Panc1 (cell line): ENCODE measurements at places on chromosomes 7 and 10. TPM values are rescaled to one million over a fixed set of nuclear protein-coding genes. Genes with fewer than 3 reads are reported as not detected.

OR2A5 gene
- not detected for total RNA-seq

HABP2 gene
- total RNA-seq, result 0.13 TPM

FOXI2 gene
- not detected for total RNA-seq

RPEL1 gene
- 0.10 TPM for total RNA-seq

CPEB3 gene
- total RNA-seq, result 2.4 TPM

CPA2 gene
- total RNA-seq, result 0.87 TPM

MICALL2 gene
- total RNA-seq, result 144 TPM

HERPUD2 gene
- 36.4 TPM for total RNA-seq

HMX2 gene
- 2.7 TPM for total RNA-seq

ADAP1 gene
- total RNA-seq, result 3.1 TPM

C10orf88 gene
- total RNA-seq, result 21.7 TPM

SPDYE8 gene
- not detected for total RNA-seq

HECW1 gene
- 0.77 TPM for total RNA-seq

C10orf62 gene
- total RNA-seq, result not detected

DNA sequence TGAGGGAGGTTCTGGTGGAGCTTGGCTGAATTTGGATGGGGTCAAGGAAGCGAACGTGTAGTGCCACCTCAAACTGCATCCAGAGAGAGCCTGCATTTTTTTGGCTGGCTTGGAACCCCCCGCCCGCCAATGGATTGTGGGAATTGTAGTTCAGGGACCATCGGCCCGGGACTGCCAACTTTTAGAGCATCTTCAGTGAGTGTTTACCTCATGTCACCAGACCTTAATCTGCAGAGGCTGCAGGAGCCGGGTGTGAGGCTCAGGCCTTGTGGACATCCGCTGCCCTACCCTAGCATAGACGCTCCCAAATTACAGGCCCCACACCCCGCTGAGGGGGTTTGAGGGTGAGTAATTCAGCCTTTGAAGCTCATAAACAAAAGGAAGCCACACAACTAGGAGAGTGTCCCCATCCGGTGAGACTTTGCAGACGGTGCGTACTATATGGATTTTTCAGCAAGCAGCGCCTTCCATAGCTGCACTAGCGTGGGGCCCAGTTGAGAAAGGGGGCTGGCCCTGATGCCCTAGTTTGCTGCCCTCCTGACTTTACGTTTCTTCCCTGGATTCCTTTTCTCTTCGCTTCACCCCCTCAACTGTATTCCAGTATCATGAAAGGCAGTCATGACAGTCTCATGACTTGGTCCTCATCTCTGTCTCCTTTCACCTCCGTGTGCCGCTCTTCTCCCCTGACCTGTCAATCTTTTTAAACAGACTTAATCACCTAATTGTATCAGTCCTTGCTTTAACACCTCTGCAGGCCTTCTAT is 717 bp downstream of the CNPY4 start:
- peak; percentile 61 for DNase-seq
- H3K27ac ChIP-seq, result peak overlapping the region; percentile 88

DNA sequence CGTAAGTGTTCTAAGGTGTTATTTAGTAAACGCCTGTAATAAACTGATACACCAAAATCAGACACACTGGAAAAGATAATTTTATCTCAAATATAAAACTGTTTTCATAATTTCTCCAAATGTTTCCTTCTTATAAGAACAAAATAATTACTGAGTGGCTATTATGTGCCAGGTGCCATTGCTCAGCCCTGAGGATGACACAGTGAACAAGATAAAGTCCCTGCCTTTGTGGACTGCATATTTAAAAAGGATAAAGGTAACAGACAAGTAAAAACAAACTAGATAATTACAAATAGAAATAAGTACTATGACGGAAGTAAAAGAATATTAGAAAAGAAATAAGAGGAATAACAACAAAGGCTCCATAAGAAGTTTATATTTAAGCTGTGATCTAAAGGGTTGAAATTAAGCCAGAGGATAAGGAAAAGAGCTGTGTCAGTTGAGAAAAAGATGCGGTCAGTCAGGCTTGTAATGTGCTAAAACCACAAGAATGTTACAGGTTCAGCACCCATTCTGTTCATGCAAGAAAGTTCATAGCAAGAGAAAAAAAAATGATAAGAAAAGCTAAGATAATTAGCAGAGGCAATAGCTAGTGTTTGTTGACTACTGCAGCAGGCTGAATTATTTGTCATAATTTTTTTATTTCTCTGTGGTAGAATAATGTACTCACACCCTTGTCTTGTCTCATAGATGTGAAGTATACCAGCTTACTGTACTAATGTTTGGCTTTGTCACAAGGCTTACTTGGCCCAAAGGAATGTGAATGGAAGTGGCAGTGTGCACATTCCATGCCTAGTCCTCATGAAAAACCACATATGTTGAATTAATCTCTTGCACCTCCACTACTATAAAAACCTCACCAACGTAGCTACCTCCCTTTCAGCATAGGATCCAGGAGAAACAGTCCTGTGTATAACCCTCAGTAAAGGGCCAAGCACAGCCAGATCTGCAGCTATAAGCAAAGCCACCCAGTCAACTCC is 75.1 kb downstream of the CRPPA start:
- H3K4me3 ChIP-seq, result no peak overlapping the region
- DNase-seq, result peak; percentile 75
- H3K4me1 ChIP-seq, result peaks cover 21% of the 10 kb centered on the region
- no peaks in the 10 kb centered on the region for H3K27me3 ChIP-seq
- no peaks in the 10 kb centered on the region for H3K36me3 ChIP-seq

GRCh38 chr7:110871856-110872255 is 219.1 kb upstream of the LRRN3 start:
- H3K27me3 ChIP-seq, result no peaks in the 10 kb centered on the region
- H3K4me1 ChIP-seq, result no peaks in the 10 kb centered on the region
- no peak overlapping the region for H3K4me3 ChIP-seq
- H3K27ac ChIP-seq, result no peak overlapping the region
- H3K36me3 ChIP-seq, result no peaks in the 10 kb centered on the region

- no peak overlapping the region for H3K4me3 ChIP-seq
- H3K36me3 ChIP-seq, result no peaks in the 10 kb centered on the region
- no peaks in the 10 kb centered on the region for H3K27me3 ChIP-seq
- H3K4me1 ChIP-seq, result no peaks in the 10 kb centered on the region
- no peak overlapping the region for H3K27ac ChIP-seq
These were observed 103.1 kb upstream of the CABCOCO1 start for GRCh38 chr10:61559615-61560014.

- H3K4me1 ChIP-seq, result no peaks in the 10 kb centered on the region
- no peak overlapping the region for H3K27ac ChIP-seq
- H3K27me3 ChIP-seq, result peaks cover 32% of the 10 kb centered on the region
- no peaks in the 10 kb centered on the region for H3K36me3 ChIP-seq
- no peak for DNase-seq
These were observed 700 bp downstream of the GSAP start for GRCh38 chr7:77415476-77415822.

DNA sequence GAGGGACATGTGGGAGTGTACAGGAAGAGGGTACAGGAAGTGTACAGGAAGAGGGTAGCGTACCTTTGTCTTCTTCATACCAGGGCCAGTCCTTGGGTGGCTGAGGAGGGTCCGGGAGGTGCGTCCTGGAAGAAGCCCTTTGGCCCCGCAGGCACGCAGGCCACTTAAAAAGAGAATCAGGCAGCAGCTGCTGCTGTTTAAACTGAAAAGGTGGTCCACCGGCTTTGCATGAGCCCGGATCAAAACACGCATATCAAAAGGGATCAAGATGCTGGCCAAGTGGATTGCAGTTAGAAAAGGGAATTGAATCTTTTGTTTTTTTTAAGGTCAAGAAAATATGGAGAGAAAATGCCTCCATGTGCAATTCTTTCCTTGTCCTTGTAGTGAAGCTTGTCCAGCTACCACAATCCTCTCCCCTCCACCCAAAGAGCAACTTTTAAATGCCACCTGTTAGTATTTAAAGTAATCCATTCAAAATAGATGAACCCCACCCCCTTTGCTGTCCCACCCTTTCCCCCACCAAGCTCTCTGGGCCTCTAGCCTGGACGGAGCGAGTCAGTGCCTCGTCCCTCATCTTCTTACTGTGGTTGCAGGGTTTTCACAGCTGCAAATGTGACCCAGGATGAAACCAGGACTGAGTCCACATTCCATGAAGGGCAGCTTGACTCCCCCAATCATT is 142.8 kb downstream of the GLCCI1 start:
- H3K4me3 ChIP-seq, result no peak overlapping the region
- no peaks in the 10 kb centered on the region; the same call in 1 of the 2 replicates for H3K27me3 ChIP-seq
- no peaks in the 10 kb centered on the region for H3K36me3 ChIP-seq
- DNase-seq, result no peak
- no peak overlapping the region for H3K27ac ChIP-seq

DNA sequence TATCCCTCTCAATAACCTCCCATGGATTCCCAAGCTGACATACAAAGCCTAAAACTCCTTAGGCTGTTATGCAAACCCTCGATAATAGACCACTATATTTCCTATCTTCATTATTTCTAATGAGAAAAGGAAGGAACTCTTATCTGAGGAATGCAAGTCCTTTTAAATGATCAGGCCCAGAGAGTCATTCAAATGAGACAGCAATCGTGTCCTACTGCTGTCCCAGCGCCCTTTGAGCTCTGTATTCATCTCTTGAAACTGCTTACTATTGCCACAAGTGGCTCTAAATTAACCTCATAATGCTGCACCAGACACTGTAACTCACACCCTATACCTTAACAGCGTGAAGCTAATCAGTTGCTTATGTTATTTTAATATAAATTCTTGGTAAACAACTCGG is 182.1 kb upstream of the NAMPT start:
- no peak for DNase-seq
- no peaks in the 10 kb centered on the region for H3K27me3 ChIP-seq
- H3K4me3 ChIP-seq, result no peak overlapping the region

- no peaks in the 10 kb centered on the region for H3K36me3 ChIP-seq
- DNase-seq, result no peak
- peaks cover 2% of the 10 kb centered on the region; the same call in 1 of the 2 replicates for H3K27me3 ChIP-seq
- no peaks in the 10 kb centered on the region for H3K4me1 ChIP-seq
These were observed 46.4 kb downstream of the ANK3 start for GRCh38 chr10:60343254-60343653.

GRCh38 chr7:101096331-101096956 is 11.2 kb downstream of the TRIM56 start:
- no peak overlapping the region for H3K4me3 ChIP-seq
- no peaks in the 10 kb centered on the region for H3K27me3 ChIP-seq
- H3K27ac ChIP-seq, result peak overlapping the region; percentile 73

GRCh38 chr7:106057962-106058927 is 53.9 kb downstream of the SYPL1 start:
- no peak for DNase-seq
- no peaks in the 10 kb centered on the region for H3K36me3 ChIP-seq
- no peaks in the 10 kb centered on the region for H3K27me3 ChIP-seq
- peaks cover 22% of the 10 kb centered on the region for H3K4me1 ChIP-seq
- H3K4me3 ChIP-seq, result no peak overlapping the region
- peak overlapping the region; percentile 54; the same call in 1 of the 2 replicates for H3K27ac ChIP-seq

- no peak overlapping the region for H3K27ac ChIP-seq
- H3K4me1 ChIP-seq, result no peaks in the 10 kb centered on the region
- no peak for DNase-seq
These were observed 154.8 kb downstream of the RAPGEF5 start for GRCh38 chr7:22202141-22202540.

GRCh38 chr7:108697254-108697653 is 127.6 kb downstream of the DNAJB9 start:
- DNase-seq, result no peak
- H3K27ac ChIP-seq, result no peak overlapping the region
- H3K4me3 ChIP-seq, result no peak overlapping the region
- H3K27me3 ChIP-seq, result no peaks in the 10 kb centered on the region
- H3K4me1 ChIP-seq, result no peaks in the 10 kb centered on the region

GRCh38 chr7:155213385-155213784 is 84.3 kb upstream of the INSIG1 start:
- no peaks in the 10 kb centered on the region for H3K36me3 ChIP-seq
- no peak for DNase-seq
- peaks cover 15% of the 10 kb centered on the region for H3K4me1 ChIP-seq

- H3K27ac ChIP-seq, result peak overlapping the region; percentile 2; the same call in 1 of the 2 replicates
- no peaks in the 10 kb centered on the region for H3K27me3 ChIP-seq
- H3K36me3 ChIP-seq, result no peaks in the 10 kb centered on the region
These were observed 39.0 kb downstream of the CABCOCO1 start for GRCh38 chr10:61701706-61702105.

DNA sequence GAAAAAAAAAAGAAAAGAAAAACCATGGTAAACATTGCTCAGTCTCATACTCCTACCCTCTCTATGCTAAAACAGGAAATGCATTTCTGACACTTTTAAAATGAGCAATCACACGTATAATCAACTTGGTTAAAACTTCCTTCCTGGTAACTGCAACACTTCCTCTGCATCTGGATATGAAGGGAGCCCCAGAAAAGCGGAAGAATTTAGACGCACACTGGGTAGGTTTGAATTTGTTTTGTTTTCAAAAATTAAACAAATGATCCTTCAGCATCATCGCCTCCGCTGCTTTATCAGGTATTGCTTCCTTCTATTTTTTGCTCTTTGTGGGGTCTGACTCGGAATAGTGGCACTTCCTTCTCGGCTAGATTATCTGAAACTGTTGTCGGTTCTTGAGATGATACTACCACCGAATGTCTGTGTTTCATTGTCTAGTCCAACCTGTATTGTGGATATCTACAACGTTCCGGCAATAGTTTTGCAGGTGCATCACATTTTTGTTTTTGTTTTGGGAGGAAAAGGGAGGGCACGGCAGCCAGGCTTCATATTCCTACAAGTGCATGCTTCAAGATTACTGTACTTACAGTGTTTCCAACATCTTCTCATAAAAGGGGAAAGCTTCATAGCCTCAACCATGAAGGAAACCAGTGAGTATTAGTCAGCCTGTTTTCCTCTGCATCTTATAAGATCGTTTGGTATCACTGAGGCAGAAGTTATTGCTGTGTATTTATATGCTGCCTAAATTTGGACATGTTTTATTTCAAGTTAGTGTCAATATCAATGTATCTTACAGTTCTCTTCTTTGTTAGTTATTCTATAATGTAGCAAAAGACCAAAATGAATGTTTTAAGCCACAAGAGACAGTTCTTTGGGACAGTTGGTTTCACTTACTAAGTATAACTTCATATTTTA is at the start of gene PIK3CG:
Gene PIK3CG, plus strand, starts transcription at position 153 of the 912 bp plus-strand sequence. CDS start 2,280 bp downstream, outside the sequence.
- H3K4me1 ChIP-seq, result no peaks in the 10 kb centered on the region
- no peaks in the 10 kb centered on the region for H3K36me3 ChIP-seq
- peaks cover 7% of the 10 kb centered on the region for H3K27me3 ChIP-seq
- no peak within 1 kb of the TSS for H3K4me3 ChIP-seq
